Aorta (tissue), 5 donors: ENCODE measurements at places on chromosomes 7 and 10. TPM values are rescaled to one million over a fixed set of nuclear protein-coding genes. Genes with fewer than 3 reads are reported as not detected.

GRCh38 chr10:14674376-14675050, 100.2 kb downstream of the FAM107B start:
- DNase-seq, result no peak

DNA sequence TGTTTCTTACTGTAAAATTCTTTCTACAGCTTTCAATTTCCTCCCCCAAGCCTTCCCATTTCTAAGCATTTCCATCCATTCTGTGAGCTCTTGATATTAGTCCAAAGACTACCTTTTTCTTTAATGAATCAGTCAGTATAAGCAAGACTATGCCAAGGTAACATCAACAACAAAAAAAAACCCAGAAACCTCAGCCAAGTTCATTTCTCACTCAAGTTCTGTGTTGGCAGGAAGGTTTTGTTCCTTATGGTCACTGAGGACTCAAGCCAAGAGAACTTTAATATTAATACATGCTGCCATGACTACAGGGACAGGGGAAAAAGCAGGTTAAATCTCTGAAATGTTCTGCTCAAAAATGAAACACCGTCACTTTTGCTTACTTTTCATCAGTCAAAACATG, 621.2 kb upstream of the NRP1 start:
- no peak for DNase-seq

DNA sequence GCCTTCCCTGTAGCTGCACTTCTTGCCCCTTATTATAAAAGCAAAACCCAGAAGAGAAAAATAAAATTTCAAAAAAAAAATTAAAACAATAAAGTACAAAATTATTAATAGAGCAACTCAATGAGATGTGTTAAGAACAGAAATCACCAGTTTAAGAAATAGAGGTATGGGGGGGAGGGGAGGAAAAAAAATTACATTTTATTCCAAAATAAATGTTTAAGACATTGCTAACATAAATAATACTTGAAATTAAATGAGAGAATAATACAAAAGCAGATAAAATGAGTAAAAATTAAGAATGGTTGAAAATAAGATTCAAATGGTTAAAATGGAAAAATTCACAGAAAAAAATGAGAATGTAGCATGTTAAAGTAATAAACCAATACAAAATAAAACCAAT, 3.1 kb downstream of the IFIT2 start:
- no peak for DNase-seq

DNA sequence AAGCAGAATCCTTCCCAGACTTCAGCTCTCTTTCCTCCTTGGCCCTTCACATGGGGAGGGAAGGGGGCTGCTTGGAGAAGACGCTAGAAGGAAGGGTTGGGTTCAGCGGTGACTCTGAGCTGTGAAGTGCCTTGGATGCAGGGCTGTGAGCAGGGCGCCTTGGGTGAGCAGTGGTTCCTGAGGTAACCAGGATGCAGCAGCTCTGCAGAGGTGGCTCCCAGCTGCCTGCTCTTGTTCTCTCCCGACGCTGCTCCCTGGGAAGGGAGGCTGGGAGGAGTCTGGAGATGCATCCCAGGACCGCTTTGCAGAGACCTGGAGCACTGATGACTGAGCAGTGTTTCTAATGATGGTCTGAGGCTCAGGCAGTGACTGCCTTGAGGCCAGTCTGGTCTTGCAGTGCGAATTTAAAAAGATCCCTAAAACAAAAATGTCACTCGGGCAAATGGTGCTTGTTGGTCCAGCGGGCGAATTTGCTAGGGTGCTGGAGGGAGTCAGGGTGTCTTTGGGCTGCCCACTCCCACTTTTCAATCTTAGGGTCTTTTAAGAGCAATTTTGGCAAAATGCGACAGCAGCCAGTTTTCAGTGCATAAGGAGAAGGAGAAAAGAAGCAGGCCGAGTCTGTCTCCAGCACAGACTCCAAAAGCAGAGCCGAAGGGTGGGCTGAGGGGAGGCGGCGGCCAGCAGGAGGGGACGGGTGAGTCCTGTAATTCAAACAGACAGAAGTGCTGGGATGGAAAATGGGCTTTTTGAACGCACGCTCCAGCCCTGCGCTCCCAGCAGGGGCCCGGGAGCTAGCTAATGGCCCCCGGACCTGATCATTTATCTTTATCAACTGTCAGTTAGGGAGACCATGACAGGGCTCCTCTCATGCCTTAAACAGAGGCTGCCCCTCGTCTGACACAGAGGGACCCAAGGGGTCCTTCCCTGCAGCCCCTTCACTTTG, 191.2 kb upstream of the SHH start:
- DNase-seq, result peak; percentile 58

DNA sequence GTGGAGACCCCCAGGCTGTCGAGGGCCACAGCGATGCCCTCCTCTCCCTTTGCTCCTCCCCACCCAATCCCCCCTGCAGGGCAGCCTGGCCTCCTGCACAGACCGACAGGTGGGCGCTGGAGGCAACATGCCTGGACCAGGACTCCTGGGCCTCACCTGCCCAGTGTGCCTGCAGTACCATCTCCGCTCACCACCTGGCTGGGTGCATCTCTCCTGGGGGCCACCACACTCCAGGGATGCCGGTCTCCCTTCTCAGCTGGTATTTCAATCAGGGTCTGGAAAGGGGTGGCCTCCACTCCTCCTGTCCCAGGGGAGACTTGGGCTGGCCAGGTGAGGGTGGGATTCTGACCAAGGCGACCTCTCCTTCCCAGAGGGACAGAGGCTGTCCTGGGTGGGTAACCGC, 17.2 kb upstream of the CFAP46 start:
- no peak for DNase-seq

GRCh38 chr7:23261843-23262452, 15.4 kb downstream of the GPNMB start:
- peak; percentile 66 for DNase-seq

GRCh38 chr7:43653891-43654504, 71.1 kb downstream of the STK17A start:
- DNase-seq, result no peak

DNA sequence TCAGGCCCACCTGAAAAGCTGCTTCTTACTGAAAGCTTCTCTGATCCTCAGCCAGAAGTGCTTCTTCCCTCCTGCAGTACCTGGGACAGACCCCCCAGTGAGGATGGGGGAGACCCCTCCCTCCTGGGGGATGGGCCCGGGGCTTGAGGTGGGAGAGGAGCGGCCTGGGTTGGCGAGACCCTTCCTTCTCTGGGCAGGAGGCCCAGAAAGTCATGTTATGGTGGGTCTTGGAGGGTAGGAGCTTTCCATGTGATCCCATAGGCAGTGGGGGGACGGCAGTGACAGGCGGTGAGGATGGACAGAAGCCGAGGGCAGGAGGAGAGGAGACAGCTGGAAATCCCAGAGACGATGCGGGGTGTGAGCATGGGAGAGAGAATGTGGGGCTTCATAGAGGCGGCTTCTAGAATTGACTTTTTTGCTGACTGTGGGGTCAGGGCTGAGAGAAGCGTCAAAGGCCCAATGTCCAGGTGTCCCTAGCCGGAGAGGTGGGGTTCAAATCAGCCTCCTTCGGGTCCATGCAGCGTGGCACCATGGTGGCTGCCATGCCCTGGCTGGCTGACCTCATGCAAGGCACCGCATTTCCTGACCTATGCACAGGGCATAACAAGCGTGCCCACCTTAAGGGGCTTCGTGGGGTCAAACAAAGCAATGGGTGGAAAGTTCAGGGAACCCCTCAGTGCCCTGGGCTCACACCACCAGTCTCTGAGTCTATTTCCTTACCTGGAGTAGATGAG, 154.0 kb downstream of the UBE2H start:
- DNase-seq, result peak; percentile 21

GRCh38 chr7:114107522-114107921, 188.7 kb upstream of the PPP1R3A start:
- no peak for DNase-seq

GRCh38 chr7:47416492-47417480, 165.1 kb downstream of the TNS3 start:
- no peak for DNase-seq

DNA sequence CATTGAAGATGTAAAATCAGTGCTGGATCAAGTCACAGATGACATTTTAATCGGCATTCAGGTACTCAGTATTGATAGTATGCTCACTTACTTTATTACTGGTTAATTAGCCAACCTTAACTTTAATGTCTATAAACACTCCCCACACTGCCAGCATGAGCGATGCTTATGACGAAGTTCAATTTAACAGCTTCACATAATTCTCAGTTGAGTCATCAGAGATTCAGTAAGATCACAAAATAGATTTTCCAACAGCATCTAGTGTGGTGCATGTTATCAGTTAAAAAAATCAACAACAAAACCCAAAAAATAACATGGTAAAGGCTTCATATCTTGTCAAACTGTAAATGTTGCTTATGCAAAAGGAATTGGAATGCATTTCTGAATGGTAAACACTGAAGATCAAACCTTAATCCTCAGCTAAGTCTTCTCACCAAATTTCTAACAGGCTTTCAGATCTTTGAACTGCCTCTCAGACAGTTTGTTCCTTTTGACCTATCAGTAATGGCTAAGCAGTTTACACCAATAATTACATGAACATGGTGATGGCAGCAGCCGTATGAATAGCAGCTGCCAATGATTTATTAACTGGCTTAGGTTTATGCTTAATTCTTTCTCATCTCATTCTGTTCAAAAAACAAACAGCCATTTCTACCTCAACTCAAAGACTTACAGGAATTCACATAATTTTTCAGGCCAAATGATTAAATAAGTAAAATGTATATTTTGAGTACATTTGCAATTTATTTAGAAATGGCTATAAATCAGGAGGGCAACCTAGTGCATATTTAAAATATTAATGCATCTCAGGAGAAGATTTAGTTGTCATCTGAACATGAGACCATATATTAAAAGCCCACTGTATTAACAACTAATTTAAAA, 98.5 kb downstream of the CABCOCO1 start:
- no peak for DNase-seq

Gene DMBT1
- 0.10 TPM for total RNA-seq
